ENCODE measurements at places on chromosomes 7 and 10.
A peak's percentile ranks its signal among the peaks of the same experiment; 100 is the strongest.

GRCh38 chr7:25643286-25643685, 415.0 kb upstream of the NPVF start:
- no peak for DNase-seq

DNA sequence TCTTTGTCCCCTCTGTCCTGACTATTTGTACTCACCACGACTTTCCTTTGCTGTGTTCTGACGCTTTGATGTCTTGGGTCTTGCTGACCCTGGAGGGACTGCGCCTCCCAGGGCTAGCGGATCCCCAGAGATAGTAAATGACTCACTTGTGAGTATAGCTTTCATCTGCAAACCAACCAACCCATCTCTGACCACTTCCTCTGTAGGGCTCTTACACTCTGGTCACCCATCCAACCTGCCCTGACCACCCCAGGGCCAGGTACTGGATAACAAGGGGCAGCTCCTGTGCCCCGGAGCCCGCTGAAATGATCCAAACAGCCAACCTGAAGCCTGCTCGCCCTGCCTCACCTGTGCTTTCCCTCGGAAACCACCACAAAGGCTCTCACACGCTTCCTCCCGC, 125.2 kb upstream of the CARD11 start:
- DNase-seq, result no peak

GRCh38 chr10:88647061-88647615, 17.1 kb upstream of the LIPF start:
- no peak for DNase-seq

GRCh38 chr7:29479301-29480200, 84.1 kb upstream of the PRR15 start:
- DNase-seq, result no peak

DNA sequence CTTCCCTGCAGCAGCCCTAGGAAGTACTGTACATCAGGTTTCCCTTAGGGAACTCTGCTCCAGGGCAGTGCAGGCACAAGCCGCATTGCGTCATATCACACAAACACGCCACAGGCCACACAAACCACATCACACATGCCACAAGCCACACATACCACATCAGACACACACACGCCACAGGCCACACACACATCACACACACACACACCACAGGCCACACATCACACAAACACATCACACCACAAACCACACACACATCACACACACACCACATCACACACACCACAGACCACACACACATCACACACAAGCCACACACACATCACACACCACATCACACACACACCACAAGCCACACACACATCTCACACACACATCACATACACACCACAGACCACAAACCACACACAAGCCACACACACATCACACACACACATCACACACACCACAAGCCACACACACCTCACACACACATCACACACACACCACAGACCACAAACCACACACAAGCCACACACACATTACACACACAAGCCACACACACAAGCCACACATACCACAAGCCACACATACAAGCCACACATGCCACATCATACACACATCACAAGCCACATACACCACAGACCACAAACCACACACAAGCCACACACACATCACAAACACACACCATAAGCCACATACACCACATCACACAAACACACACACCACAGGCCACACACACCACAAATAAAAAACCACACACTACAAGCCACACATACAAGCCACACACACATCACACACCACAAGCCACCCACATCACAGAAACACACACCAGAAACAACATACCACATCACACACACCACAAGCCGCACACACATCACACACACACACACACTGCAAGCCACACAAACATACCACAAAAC, 53.4 kb downstream of the TMEM209 start:
- peak; percentile 20 for DNase-seq

DNA sequence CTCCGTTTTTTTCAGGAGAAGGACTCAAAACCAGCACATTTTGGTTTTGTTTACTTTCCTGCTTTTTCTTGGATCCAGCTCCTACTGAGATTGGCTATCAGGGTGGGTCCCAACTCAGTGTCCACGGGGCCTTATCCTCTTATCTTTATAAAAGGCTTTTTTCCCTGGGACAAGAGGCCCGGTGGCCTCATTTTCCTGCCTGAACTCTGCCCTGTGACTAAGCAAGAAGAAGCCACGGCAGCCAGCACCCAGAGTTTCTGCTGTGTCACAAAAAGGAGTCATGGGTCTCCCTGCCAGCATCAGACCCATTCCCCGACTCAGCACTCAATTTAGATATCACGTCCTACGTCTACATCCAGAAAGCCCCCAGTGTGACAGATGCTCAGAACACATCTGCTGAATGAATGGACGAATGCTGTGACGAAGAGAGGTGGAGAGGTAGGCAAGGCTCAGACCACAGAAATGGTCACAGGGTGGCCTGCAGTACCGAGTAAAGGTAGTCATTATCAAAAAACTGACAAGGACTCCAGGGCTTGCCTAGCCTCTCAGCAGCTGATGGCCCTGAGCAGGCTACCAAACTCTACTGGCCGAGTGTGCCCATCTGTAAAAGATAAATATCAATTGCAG, 16.7 kb downstream of the DLG5 start:
- no peak for DNase-seq

GRCh38 chr10:48456808-48457761, 147.8 kb downstream of the ARHGAP22 start:
- no peak for DNase-seq

- DNase-seq, result no peak
Observed at GRCh38 chr10:30826679-30827078, 197.1 kb upstream of the LYZL2 start.

DNA sequence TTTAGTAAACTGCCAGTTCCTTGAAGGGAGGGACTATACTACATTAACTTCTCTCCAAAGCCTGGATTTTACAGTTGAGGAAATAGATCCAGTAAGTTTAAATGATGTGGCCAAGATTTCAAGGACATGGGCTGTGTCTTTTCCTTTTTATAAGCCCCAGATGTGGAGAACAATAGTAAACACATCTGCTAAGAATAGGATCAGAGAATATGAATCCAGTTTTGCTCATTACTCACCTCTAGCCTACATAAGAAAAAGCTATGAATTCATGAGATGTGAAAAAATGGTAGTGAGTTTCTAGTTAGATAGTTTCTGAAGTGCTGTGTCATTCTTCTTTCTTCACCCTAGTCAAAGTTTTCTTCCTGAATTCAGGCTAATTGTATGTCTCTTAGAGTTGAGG, 38.6 kb downstream of the MAGI2 start:
- DNase-seq, result no peak

- no peak for DNase-seq
Observed at GRCh38 chr7:50619684-50620083, 54.5 kb upstream of the DDC start.

GRCh38 chr7:51046103-51046466, 263.4 kb upstream of the GRB10 start:
- DNase-seq, result no peak

- no peak for DNase-seq
Observed at GRCh38 chr7:50142425-50143017, 49.5 kb upstream of the ZPBP start.

DNA sequence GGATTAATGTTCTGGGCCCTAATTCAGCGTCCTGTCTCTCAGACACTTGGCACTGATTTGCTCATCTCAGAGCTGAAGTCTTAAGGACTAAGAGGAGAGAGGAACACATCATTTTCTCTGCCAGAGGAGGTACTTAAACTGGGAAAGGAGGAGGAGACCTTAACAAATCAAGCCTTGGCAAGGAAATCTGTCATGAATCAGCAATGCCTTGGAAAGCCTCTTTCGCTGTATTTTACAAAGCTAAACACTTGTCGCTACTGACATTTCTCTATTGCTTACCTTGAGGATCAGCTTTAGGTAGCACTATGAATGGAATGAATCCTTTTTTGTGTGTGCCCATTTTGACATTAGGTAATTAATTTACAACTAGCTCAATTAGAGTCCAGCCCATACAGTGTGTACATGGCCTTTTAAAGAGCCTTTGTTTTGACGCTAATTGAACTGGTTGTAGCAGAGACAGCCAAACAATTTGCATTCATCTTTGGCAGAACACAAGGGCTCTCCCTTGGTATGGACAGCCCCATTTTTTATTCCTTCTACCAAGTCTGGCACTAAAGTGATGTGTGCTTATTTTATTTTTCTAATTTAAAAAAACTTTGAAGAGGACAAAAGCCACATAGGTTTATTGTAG, 37.4 kb downstream of the AUTS2 start:
- no peak for DNase-seq

GRCh38 chr7:18756378-18757050, 261.0 kb downstream of the HDAC9 start:
- DNase-seq, result no peak

- DNase-seq, result no peak
Observed at GRCh38 chr7:42833411-42833810, 78.5 kb downstream of the C7orf25 start.
